ENCODE measurements at places on chromosomes 7 and 10.

DNA sequence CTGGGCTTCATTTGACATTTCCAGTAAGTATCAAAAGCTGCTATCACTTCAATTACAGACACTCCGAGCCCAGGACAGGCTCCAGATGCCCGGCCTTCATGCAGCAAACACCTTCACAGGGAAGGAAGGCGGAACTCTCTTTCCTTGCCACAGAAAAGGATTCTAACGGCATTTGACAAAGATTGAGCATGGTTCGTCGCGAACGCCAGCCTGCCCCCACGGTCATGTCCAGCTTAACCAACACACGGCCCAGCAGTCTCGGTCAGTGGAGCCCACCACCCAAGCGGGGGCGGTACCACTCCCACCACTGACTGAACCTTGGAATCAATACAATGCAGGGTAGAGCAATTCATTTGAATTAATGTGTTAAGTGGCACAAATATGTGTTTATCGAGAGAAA lies 607.2 kb downstream of the DNAJB6 start:
- DNase-seq, result no peak

GRCh38 chr7:158933468-158934139 lies 77.2 kb downstream of the DYNC2I1 start:
- no peak for DNase-seq

DNA sequence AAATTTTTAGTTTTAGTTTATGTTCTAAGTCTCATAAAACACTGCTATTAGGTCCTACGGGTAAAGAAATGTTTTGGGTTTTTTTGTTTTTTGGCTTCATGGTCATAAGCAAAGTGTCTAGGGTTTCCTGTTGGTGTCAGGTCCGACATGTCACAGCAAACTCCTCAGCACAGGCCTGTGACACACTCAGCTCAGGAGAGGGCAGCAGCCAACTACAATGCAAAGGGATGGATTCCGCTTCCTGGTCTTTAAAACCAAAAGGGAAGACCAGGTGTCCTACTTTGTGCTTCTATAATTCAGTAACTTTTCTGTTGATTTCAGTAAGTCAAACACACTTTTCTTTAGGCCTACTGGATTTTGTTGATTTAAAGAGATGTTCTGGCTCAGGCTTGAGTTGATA lies 83.8 kb upstream of the MACROH2A2 start:
- DNase-seq, result peak; percentile 39

GRCh38 chr7:80819503-80819902 lies 99.3 kb downstream of the SEMA3C start:
- DNase-seq, result peak; percentile 88

GRCh38 chr7:129252128-129252527 lies 27.3 kb downstream of the AHCYL2 start:
- DNase-seq, result peak; percentile 13

DNA sequence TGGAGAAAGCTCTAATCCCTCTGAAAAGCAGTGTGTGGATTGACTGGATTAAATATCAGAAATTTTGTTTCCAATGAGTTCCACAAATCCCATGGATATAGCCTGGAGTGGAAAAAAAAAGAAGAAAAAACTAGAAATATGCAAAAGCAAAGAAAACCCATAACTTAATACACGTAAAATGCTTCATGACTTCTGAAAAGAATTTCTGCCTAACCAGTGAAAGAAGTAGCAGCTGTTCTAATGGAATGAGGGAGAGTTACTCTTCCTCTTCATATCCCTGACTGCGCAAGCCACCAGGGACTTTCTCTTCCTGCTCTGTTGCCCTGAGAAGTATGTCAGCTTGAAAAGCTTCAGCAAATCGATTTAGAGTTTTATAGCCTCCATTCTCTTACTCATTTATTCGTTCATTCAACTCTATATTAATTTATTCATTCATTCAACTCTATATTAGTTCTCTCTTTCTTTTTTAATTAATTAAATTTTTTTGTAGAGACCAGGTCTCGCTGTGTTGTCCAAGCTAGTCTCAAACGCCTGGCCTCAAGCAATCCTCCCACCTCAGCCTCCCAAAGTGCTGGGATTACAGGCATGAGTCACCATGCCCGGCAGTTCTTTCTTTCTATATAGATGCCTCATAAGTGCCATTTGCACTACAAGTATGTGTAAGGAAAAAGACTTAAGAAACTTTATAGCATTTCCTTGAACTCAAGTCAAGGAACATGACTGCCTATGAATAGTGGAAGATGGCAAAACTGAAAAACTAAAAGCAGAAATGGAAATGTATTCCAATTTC lies 447.3 kb upstream of the NRP1 start:
- DNase-seq, result no peak

- no peak for DNase-seq
Measured at GRCh38 chr10:90914992-90915765, 5.7 kb downstream of the ANKRD1 start.

DNA sequence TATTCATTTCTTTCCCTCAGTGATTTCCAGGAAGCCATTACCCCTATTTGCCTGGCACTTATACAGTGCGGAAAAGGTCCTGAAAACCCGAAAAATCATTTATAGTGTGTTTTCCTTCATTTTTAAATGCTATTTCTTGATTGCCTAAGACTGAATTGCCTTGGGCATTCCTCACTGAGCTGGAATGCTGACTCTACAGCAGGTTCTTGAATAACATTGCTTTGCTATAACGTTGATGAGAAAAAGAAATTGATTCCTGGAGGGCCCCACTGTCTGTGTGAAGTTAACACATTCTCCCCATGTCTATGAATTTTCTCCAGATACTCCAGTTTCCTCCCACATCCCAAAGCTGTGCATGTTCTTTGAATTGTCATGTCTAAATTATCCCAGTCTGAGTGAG lies 308.5 kb downstream of the EXOC4 start:
- no peak for DNase-seq

DNA sequence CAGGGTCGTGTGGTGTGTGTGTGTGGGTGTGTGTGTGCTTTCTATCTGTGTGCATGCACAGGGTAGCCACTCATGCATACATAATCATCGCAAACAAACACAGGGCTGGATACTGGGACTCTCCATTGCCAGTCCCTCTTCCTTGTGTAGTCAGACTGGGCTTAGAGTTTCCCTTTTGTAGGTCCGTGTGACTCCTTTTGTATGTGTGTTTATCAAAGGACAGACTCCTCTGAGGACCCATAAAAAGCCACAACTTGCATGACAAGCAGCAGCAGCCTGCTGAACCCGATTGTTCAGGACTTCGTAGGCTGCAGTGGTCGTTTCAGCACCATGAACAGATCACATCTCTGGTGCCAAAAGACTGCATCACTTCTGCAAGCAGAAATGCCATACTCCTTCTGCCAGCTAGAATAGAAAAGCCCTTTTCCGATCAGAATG lies 895 bp downstream of the VSTM2A start:
- peak; percentile 80 for DNase-seq
